ENCODE measurements at places on chromosomes 4 and X.
A peak's percentile ranks its signal among the peaks of the same experiment; 100 is the strongest.

DNA sequence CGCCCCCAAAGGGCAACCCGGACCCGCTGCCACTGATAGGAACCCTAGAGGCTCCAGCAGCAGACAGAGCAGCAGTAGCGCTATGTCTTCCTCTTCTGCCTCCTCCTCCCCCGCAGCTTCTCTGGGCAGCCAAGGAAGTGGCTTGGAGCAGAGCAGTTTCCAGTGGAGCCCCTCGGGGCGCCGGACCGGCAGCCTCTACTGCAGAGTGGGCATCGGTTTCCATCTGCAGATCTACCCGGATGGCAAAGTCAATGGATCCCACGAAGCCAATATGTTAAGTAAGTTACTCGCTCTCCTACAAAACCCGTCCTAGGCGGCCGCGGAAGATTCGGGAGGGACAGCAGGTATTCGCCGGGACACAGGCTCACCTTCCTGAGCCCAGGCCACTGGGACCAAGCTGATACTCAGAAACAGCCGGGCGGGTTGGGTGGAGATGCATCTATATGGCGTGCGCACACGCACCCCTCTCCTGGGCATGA lies 477 bp downstream of the FGF5 start:
- no peak for DNase-seq

GRCh38 chr4:176489001-176489400 lies 169.2 kb downstream of the SPCS3 start:
- no peak for DNase-seq

DNA sequence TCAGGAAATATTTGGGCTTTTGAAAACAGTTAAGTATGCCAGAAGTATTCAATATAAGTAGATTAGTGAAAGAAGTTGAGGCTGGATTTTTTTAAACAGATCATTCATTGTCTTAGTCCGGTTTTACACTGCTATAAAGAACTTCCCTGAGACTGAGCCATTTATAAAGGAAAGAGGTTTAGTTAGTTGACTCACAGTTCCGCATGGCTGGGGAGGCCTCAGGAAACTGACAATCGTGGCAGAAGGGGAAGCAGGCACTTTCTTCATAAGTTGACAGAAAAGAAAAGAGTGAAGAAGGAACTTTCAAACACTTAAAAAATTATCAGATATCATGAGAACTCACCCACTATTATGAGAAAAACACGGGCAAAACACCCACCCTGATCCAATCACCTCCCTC lies 31.1 kb upstream of the CYLC1 start:
- no peak for DNase-seq

DNA sequence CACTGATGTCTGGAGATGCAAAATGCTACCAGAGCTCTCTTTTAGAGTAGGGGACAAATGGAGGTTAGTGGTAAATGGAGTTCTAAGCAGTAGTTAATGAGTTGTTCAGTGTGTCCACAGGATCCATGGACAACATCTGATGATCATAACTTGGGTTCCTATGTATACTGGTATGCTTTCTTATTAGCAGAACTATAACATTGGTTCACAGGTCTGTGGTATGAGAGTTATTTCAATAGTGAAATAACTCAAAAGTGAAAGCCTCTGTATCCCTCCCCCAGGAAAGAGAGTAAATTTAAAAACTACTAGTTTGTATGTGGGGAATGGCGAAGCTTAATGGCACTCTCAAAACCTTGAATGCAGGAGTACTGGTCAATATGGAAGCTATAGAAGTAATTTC lies 363.5 kb upstream of the EMCN start:
- no peak for DNase-seq

- no peak for DNase-seq
These were observed 89.3 kb upstream of the GPR34 start for GRCh38 chrX:41599507-41599906.

DNA sequence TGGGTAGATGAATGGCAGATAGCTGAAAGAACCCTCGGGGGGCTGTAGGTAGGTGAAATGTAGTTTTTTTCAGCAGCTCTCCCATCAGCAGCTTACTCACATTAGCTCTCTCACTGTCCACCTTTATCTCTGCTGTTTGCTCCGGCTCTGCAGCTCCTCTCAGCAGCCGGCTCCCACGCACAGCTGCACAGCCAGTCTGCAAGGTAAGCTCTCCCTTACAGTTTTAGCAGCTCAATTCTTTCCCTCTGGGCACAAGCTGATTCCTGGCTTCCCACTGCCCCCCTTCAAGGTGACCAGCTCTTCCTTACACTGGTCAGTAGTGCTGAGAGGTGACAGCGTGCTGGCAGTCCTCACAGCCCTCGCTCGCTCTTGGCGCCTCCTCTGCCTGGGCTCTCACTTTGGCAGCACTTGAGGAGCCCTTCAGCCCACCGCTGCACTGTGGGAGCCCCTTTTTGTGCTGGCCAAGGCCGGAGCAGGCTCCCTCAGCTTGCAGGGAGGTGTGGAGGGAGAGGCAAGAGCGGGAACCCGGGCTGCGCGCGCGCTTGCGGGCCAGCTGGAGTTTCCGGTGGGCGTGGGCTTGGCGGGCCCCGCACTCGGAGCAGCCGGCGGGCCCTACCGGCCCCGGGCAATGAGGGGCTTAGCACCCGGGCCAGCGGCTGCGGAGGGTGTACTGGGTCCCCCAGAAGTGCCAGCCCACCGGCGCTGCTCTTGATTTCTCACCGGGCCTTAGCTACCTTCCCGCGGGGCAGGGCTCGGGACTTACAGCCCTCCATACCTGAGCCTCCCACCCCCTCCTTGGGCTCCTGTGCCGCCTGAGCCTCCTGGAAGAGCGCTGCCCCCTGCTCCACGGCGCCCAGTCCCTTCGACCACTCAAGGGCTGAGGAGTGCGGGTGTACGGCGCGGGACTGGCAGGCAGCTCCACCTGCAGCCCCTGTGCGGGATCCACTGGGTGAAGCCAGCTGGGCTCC lies 393.6 kb downstream of the CENPC start:
- DNase-seq, result no peak

- DNase-seq, result no peak
These were observed 163.5 kb downstream of the PWWP3B start for GRCh38 chrX:106331606-106332005.

DNA sequence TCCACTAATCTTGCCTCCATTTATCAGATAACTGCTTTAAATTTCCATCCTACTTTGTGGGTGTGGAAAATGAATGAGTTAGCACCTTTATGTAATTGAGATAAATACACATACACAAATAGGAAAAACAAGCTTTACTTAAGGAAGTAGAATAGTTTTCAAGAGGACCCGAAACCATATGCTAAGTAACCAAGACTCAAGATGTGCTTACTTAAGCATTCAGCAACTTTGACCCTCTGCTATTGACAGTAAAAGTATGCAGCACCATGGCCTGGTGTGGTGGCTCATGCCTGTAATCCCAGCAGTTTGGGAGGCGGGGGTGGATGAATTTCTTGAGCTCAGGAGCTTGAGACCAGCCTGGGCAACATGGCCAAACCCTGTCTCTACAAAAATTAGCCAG lies 29.9 kb downstream of the RNF175 start:
- DNase-seq, result no peak

DNA sequence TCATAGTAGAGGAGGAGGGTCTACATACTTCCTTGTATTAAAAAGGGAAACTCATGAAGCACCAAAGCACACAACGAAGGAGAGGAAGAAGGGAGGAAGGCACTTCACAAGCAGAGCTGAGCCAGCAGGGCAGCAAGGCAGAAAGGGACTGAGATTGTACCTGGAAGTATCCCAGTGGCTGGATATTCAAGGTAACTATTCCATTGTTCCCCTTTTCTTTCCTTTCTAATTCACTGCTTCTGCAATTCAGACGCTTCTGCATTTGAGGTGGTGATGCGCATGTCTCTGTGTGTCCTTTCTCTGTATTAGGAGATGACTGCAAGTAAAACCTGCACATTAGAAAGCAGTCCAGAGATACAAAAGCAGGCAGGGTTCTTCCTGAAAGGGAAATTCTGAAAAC lies 54.9 kb downstream of the UBQLN2 start:
- DNase-seq, result no peak

DNA sequence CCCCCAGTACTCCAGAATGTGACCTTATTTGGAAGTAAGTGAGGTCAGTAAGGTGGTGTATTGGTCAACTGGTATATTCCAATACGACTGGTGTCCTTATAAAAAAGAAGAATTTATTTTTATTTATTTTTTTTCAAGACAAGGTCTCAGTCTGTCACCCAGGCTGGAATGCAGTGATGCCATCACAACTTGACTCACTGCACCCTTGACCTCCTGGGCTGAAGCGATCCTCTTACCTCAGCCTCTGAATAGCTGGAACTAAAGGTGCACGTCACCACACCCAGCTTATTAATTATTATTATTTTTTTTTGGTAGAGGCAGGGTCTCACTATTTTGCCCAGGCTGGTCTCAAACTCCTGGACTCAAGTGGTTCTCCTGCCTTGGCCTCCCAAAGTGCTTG lies 115.1 kb upstream of the PITX2 start:
- no peak for DNase-seq

DNA sequence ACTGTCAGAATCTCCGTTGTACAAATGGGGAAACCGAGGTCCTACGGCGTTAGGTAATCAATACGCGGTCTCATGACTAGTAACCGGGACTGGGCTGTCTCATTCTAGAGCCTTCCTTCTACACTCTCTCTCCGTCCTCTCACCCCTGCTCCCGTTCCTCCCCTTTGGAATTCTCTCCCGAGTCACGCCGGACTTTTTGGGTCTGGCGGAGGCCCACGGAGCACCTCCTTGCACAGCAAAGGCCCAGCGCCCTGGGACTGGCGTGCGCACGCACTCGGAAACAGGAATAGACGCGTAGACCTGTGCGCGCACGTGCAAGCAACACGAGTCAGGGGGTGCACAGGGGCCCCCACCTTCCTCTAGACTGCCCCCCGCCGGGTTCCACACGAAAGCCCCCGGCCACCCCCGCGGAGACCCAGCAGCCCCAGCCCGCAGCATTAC lies 361 bp downstream of the QDPR start:
- peak; percentile 85 for DNase-seq

- no peak for DNase-seq
These were observed 67.2 kb downstream of the INPP4B start for GRCh38 chr4:142778900-142779299.

GRCh38 chrX:12903646-12904045 lies 2.8 kb upstream of the TLR8 start:
- DNase-seq, result no peak

- no peak for DNase-seq
These were observed 14.4 kb downstream of the PKD2 start for GRCh38 chr4:88021824-88022223.

DNA sequence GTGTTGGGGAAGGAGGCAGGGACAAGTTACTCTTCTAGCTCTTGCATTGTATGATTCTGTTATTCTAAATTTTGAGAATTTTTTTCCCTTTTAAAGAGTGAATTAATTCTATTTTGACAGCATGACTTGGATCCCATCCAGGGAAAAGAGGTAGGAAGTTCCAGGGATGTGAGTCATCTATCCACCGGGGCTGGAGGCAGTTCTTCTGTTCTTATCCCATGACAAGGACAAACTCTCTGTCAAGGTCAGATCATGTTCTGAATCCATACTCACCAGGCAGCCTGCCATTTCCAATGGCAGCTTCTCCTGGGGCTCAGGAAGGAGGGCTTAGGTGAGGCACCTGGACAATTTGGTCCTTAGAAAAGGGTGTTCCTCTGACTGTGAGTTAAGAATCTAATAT lies 132.0 kb upstream of the MED14 start:
- DNase-seq, result no peak

GRCh38 chr4:151905197-151905596 lies 144.4 kb upstream of the GATB start:
- no peak for DNase-seq

DNA sequence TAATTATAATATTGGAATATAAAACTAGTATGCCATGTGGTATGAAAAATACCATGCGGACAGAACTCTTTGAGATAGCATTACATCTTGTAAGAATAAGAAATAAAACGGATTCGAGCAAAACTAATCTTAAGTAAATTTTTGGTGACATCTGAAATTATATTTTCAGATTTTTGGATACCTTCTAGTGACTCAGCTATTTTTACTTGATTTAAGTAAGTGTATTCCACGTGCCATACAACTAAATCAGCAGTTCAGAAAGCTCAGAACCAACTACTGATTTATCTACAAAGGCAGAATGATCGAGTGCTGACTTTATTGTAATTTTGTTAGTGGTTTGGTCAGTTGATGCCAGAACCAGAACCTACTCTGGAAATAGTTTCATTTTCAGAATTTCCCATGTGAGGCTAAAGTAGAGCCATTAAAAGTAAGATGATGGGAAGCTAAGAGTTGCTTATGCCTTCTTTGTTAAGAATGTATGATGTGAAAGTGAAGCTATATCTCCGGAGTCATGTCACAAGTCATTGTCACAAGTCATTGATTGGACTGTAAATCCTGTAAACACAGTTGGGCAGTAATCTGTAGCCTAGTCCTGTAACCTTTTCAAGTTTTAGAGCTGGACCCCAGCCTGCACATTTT lies 4.0 kb downstream of the ING2 start:
- no peak for DNase-seq

GRCh38 chrX:40757058-40757457 lies 21.7 kb upstream of the MED14 start:
- no peak for DNase-seq

DNA sequence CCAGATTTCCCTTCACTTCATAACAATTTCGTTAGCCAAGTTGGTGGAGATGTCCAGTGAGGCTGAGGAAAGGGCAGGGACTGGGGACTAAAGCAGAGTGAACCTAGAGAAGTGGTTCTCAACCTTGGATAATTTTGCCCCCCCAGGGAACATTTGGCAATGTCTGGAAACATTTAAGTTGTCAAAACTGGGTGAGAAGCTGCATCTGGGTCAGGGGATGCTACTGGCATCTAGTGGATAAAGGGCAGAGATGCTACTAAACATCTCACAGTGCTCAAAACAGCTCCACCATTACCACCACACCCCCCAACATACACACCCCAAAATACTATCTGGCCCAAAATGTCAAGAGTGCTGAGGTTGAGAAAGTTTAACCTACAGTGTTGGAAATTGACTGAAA lies 32.0 kb upstream of the FGF16 start:
- no peak for DNase-seq

DNA sequence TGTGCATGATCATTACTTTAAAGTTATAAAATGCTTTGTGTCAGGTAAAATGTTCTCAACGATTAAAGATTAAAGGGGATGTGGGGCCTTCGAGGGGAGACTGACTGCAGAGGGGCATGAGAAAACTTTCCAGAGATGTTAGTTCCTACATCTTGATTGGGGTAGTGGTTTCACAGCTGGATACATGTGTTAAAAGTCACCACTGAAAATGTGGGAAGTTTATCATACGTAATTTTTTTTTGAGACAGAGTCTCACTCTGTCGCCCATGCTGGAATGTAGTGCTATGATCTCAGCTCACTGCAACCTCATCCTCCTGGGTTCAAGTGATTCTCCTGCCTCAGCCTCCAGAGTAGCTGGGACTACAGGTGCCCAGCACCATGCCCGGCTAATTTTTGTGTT lies 79.5 kb downstream of the RBM47 start:
- DNase-seq, result no peak

DNA sequence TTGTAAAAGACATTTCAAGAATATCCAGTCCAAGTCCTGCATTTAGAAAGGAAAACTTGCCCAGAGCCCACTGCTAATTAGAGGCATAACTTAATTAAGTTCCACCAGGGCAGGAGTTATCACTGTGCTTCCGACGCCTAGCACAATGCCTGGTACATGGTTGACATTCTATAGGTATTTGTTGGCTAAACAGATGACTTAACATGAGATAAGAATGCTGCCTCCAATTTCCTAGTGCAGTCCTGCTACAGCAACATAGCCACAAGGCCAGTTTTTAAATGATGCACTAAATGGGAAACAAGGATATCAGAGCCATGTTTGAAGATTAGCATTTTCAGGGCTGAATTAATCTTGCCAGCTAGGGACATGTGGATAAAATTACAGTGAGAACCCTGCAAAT lies 164.1 kb downstream of the RASL11B start:
- no peak for DNase-seq

GRCh38 chrX:105765691-105766090 lies 56.6 kb upstream of the NRK start:
- no peak for DNase-seq

GRCh38 chr4:7135389-7135746 lies 57.0 kb upstream of the SORCS2 start:
- DNase-seq, result no peak
